ENCODE measurements at places on chromosomes 7 and 10. TPM values are rescaled to one million over a fixed set of nuclear protein-coding genes. Genes with fewer than 3 reads are reported as not detected.

GRCh38 chr10:119852822-119853221 is 19.8 kb downstream of the MCMBP start:
- DNase-seq = no peak

DNA sequence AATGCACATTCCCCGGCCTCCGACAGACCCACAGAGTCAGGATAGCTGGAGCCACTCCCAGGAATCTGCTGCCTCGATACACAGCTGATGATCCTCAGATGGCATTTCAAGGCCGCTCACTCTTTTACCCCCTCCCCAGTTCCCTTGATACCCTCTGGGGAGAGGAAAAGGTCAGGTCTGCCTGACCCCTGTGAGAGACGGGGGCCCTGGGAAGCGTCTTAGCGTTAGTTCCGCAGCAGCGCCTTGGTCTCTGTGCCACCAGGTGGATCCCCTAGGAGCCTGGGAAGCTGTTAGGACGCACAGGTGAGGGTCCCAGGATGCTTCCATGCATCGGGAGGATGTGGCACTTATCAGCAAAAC is 420.5 kb upstream of the FOXK1 start:
- DNase-seq = no peak

DNA sequence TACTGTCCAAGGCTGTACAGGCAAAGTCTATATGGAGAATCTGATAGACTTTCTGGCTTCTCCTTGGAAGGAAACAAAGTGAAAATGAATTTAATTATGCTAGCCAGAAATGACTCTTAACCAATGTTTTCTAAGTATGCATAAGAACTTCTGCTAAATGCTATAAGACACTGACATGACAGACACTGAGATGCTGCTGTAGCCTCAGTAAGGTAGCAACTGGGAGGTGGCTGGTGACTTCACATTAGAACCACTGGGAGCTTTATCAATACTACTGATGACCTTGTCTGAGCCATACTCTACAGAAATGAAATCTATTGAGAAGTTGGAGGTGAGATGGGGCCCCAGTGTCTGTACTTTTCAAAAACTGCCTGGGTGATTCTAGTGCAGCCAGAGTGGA is 188.6 kb downstream of the ZNF365 start:
- no peak for DNase-seq

DNA sequence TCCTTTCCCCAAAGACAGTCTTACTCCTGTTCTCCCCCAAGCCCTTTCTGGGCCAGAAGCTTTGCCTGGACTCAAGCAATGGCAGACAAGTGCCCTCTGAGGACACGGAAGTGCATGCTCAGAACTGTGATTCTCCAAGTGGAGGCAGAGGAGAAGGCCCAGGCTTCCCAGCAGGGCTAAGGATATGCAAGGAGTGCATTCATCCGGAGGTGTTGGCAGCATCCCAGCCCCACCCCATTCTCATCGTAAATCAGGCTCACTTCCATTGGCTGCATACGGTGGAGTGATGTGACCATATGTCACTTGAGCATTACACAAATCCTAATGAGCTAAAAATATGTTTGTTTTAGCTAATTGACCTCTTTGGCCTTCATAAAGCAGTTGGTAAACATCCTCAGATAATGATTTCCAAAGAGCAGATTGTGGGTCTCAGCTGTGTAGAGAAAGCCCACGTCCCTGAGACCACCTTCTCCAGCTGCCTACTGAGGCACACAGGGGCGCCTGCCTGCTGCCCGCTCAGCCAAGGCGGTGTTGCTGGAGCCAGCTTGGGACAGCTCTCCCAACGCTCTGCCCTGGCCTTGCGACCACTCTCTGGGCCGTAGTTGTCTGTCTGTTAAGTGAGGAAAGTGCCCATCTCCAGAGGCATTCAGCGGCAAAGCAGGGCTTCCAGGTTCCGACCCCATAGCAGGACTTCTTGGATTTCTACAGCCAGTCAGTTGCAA is 1.4 kb upstream of the RBP3 start:
- DNase-seq = peak; percentile 74

CRCP gene
- total RNA-seq = 35.5 TPM
